ENCODE measurements at places on chromosomes 3 and 15.

DNA sequence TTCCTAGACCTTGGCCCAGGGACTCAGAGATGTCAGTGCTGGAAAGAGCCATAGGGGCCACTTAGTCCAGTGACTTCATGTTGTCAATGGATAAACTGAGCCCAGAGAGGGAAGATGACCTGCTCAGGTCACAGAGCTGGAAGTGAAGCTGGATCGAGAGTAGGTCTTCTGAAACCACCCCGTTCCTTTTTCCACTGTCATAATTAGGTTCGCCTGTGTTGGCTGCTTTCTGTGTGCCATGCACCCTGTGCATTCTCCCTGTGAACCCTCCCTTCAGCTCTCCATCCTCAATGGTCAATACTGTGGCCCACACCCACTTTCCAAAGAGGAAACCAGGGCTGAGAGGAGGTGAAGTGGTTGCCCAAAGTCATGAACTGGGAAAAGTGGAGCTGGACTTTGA lies 74.8 kb downstream of the CCR1 start:
- DNase-seq: no peak

- no peak for DNase-seq
These were observed 15.7 kb downstream of the PRR23E start for GRCh38 chr3:127208483-127209100.

GRCh38 chr15:92693691-92694331 lies 38.2 kb upstream of the FAM174B start:
- DNase-seq: no peak

- peak; percentile 6 for DNase-seq
These were observed 39.6 kb upstream of the FAM98B start for GRCh38 chr15:38414357-38414756.

GRCh38 chr3:128922804-128923459 lies 43.5 kb downstream of the ACAD9 start:
- DNase-seq: peak; percentile 8

- DNase-seq: no peak
These were observed 19.6 kb downstream of the CCR8 start for GRCh38 chr3:39349080-39349479.

DNA sequence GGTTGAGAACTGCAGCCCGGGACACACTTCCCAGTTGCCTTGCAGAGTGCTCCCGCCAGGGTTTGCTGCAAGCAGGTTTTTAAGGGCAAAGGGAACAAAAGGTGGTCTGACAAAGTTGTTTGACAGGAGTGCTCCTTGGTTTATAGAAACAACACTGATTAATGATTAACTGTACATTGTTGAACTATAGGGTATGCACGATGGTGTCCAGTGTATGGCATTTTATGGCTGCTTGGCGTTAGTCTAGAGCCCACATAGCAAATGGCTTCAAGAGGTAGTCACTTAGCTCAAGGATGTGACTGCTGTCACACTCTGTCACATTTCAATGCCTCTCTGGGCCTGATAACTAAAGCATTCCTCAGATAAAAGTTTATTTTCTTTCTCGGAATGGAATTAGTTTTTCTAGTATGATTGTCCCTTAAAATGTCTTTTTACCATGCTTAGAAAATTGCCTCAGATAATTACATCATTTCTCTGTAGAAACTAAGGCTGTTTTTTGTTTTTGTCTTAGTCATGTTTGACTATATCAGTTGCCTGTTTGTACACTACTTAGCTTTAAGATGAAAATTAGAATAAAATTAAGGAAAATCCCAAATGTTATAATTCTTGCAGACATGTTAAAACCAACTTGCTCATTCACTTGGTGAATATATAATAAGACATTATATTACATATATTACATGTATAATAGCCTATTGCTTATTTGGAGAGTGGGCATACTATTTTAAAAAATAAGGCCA lies 61.3 kb upstream of the GATM start:
- DNase-seq: no peak

Measured in right kidney (tissue), 9 donors.